ENCODE measurements at places on chromosomes 16 and 17.

DNA sequence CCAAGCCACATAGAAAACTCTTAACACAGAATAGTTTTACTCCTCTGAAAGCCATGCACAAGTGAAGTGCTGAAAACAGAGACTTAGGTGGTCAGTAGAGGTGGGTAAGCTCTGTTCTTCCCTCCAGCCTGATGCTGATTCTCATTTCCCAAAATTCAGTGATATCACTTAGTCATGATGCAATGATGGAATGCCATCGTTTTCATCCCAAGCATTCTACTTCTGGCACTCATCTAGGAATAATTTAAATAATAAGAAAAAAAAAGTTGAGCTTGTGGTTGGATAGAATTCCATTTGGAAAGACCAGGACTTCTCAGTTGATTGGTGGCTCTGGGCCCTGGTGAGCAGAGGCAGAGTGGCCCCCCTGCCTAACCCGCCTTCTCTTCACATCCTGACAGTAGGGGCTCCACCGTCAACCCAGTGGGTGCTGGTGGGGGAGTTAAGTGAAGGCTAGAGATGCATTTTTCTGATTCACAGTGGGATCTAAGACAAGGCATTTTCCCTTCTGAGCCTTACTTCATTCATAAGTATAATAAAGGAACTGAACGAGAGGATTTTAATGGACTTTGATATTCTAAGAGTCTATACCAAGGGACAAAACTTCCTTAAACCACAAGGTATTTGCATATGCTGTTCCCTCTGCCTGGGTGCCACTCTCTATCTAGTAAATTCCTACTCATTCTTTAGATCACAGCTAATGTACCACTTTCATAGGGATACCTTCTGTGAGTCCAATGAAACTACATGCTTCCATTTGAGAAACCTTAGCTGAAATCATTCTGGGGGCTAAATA lies 310.3 kb upstream of the DYNLRB2 start:
- DNase-seq: no peak

DNA sequence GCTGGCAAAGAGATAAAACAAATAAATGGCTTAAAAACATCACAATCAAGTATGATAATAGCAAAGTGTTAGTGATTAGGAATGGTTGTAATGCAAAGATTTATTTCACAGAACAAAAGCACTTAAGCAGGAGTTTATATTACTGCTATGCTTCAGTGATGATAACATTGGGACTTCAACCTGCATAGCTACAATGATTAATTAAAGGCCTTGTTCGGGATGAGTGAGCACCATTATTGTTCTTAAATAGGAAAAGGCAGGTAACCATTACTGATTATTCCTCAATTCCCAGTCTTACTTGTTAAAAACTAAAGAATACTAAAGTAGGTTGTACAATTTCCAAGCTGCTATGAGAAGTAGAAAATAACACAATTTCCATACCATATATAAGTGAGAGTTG lies 1247.5 kb upstream of the CDH8 start:
- DNase-seq: no peak

DNA sequence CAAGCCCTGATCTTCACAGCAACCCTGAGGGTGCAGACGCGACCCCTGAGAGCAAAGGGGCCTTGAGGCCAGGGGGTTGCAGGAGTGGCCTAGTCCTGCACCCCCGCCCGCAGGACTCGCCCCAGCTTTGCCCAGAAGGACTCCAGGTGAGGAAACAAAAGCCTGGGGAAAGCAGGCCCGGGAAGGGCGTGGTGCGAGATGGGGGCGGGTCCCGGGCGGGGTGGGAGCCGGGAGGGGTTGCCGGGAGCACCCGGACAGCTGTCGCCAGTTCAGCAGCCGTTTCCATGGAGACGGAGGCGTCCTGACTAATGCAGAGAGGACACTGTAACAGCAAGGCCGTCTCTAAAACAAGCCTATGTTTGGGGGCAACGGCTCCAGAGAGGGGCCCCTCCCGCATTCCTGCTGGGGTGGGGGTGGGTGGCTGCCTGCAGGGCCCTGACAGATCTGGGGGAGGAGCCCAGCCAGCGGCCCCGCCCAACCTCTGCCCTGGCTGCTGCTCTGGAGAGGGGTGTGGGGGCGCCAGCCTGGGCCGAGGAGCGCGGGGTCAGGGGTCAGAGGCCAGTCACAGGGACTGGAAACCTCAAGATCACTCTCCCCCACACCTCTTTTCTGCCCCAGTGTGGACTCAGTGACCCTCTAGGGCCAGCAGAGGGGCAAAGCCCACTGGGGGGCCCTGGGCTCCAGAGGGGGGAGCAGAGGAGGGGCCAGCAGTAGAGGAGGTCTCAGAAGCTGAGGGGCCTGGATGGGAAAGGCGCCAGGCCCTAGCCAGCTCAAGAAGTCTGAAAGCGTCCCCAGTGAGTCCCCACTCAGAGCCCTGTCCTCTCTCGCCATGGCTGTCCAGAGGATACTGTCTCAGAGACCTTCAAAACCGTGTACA lies 3.1 kb upstream of the TPPP3 start:
- DNase-seq: peak; percentile 41

DNA sequence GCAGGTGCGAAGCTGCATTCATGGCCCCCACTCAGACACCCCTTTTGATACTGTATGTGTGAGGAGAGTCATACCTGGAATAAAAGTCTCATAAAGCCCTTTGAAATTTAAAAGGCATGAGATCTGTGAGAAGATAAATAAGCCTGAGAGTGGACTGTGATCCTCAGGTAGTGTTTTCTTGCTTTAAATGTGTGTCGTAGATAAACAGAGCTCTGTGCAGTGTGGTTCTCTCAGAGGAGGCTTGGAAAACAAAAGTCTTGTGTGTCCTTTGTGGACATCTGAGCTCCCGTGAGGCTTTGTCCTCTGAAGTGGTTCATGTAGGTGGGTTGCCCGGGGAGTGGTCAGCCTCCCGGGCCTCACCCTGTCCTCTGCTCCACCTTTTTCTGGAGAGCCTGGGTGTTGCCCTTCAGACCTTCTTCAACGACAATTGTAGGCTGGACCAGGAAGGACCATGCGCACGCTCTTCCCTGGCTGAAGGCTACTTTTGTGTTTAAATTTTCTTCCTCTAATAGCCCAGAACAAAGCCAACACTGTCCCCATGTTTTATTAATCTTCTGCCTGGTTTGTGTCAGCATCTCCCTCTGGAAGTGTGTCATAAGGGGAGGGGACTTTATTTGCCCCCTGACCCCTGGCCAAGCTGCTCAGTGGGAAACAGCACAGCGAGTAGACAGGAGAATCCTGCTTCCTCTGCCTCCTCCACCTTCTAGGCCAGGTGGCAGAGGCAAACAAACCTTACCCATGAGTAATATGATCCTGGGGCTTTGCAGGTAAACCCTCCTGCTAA lies 151.2 kb downstream of the MSI2 start:
- no peak for DNase-seq

DNA sequence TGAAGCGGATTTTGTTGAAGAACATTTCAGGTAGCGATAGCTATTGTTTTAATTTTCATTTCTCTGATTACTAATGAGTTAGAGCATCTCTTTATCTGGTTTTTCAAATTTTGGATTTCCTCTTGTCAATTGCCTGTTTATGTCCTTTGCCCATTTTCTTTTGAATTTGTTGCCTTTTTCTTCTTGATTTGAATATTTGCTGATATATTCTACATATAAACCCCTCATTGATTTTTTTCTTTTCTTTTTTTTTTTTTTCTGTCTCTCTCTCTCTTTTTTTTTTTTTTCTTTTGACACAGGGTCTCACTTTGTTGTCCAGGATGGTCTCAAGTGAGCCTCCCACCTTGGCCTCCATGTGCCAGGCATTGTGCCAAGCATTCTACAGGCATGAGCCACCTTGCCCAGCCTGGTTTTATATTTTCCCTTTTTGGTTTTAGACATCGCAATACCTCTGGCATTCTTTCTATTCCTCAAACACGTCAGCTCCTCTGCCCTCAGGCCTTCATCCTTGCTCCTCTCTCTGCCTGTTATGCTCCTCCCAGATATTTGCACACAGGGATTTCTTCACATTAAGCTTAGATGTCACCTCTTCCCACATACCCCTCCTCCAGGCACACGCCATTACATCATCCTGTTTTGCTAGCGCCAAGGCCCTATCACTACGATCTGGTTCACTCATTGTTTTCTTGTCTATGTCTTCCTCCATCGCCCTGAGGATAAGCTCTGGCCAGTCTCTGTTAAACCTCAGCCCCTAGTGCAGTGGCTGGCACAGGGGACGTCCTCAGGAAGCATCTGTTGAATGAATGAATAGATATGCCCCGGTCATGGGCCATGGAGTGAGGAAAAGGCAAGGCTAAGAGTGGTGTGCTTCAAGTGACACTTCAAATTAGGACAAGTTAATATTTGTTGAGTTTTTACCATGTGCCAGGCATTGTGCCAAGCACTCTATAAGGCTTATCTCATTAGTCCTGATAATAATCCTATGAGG lies 8.6 kb downstream of the SARM1 start:
- DNase-seq: no peak

DNA sequence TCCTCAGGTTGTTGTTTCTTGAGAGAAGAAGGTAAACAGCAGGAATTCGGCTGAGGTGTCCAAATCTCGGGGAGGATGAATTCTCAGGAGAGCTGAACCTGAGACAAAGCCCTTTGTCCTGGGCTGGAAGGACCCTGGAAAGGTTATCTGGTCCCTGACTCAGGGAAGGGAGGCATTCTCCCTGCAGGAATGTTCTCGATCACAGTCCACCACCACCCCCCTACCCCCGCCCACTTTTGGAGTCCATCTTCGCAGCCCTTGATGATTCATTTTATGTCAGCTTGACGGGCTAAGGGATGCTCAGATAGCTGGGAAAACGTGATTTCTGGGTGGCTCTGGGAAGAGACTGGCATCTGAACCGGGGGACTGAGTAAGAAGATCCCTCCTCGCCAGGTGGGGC lies 1.4 kb upstream of the CEP295NL start:
- DNase-seq: no peak

DNA sequence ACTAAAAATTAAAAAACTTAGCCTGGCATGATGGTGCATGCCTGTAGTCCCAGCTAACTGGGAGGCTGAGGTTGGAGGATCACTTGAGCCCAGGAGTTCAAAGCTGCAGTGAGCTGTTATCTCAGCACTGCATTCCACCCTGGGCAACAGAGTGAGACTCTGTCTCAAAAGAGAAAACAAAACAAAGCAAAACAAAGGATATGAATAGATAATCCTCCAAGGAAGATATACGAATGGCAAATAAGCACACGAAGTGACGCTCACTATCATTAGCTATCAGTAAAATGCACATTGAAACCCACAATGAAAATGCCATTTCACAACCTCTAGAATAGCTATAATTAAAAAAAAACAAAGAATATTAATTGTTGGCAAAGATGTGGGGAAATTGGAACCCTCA lies 386.2 kb upstream of the CCL2 start:
- peak; percentile 75 for DNase-seq

DNA sequence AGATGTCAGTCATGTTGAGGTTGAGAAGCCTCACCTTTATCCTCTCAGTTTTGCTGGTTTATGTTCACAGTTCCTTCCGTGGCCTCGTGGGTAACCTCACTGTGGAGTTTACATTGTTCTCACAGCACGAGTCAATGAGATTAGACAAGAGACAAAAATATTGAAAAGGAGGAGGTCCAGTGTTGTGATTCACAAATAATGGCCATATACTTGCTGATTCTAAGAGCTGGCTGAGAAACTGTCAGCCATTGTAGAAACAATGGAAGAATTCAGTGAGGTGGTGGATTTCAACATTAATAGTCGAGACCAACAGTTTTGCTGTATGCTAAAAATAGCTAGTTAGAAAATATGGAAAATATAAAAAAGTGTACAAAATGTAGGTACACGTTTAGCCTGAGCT lies 176.4 kb upstream of the WSCD1 start:
- DNase-seq: no peak

DNA sequence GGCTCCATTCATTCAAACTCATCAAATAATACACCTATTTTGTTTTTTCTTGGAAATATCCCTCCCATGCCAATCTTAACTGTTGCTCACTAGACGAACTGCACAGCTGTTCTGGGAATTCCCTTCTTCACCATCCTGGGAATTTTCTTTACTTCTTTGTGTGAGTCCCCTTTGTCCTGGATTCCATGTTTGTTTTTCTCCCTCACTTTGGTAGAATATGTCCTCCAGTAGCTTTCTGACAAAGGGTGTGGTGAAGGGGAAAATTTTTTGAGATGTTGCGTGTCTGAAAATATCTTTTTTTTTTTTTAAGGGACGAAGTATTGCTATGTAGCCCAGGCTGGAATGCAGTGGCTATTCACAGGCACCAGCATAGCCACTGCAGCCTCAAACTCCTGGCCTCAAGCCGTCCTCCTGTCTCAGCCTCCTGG lies 17.2 kb upstream of the UTP6 start:
- DNase-seq: no peak

DNA sequence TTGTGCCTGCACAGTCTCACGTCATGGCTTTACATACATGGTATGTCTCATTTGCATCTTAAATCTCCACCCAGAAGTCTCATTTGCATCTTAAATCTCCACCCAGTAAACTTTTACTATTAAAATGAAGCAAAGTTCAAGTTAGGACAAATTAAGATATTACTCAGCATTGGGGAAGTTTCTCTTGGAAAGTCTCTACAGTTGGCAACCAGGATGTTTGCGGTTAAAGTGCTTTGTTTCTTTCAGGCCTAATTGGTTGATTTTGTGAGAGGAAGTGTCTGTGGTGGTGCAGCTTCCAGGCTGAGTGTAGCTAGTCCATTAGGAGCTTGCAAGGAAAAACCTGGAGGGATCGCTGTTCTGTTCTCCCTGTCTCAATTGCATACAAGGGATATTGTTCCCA lies 1373.3 kb upstream of the GOT2 start:
- DNase-seq: no peak

DNA sequence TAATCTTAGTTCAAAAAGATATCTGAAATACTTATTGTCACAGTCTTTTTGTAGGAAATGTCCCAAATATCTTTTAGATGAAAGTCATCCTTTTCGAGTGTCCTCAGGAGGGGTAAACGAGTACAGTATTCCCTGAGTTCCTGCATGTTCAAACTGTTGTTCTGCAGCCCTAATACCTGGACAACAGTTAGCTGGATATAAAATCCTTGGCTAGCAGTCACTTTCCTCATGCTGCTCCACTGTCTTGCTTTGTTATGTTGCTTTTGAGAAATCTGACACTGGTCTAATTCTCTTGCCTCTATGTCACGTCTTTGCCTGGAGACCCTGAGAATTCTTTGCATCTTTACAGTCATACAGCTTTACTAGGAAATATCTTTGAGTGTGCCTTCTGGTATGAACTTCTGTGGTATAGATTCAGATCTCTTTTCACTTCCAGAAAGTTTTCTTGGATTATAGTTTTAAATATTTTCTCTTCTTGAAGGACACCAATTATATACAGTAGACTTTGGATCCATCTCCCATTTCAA lies 9.5 kb downstream of the MBTD1 start:
- DNase-seq: no peak

DNA sequence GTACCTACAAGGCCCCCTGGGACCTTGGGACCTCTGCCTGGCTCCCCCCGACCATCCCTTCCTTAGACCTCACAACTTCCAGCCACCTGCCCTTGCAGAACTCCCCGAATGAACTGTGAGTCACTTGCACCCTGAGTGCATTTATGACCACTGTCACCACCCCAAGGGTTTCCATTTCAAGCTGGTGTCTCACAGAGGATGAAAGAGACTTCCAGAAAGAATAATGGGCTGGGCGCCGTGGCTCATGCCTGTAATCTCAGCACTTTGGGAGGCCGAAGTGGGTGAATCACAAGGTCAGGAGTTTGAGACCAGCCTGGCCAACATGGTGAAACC lies 124.5 kb upstream of the CIBAR2 start:
- DNase-seq: no peak
